ENCODE measurements at places on chromosomes 4 and X.

DNA sequence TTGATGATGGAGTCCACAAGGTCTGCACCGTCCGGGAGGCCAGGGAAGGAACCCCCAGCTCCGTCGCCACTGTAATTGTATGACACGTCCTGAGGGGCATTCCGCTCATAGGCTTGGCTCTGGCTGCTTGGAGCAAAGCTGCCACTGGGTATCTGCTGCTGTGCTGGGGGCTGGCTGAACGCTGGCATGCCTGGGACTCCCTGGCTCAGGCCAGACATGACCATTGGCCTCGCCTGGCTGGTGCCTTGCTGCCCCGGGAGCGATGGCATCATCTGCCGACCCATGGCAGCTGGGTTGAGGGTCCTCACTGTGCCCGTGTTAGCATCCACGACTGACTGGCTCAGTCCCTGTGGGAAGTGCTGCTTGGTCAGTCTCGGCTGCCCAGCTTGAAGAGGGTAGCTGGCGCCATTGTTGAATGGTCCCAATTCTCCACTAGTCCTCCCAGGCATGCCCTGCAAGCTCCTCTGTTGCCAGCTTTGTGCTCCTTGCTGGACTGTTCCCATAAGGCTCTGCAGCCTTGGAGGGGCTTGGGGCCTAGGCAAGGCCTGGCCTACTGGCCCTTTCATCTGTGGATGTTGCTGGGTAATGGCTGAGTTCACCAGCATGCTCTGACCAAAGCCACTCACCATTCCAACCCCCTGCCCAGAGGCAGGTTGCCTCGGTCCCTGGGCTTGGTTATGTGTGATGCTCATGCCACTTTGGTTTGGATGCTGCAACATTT lies 53.9 kb downstream of the MGST2 start:
- DNase-seq: no peak

- DNase-seq: no peak
Measured at GRCh38 chr4:29079260-29079659, 1640.9 kb upstream of the PCDH7 start.

DNA sequence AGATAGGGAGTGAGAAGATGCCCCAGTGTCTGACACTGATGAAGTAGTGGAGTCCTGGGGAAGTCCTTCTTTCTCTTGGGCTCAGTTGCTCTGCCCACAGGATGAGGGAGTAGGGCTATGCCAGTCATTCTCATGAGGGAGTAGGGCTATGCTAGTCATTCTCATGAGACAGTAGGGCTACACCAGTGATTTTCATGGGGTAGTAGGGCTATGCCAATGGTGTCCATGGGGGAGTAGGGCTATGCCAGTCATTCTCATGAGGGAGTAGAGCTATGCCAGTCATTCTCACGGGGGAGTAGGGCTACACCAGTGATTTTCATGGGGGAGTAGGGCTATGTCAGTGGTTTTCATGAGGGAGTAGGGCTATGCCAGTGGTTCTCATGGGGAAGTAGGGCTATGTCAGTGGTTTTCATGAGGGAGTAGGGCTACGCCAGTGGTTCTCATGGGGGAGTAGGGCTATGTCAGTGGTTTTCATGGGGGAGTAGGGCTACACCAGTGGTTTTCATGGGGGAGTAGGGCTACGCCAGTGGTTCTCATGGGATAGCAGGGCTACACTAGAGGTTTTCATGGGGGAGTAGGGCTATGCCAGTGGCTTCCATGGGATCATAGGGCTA lies 43.3 kb upstream of the SOD3 start:
- DNase-seq: no peak

- no peak for DNase-seq
Measured at GRCh38 chr4:20418861-20419451, 167.3 kb downstream of the SLIT2 start.

DNA sequence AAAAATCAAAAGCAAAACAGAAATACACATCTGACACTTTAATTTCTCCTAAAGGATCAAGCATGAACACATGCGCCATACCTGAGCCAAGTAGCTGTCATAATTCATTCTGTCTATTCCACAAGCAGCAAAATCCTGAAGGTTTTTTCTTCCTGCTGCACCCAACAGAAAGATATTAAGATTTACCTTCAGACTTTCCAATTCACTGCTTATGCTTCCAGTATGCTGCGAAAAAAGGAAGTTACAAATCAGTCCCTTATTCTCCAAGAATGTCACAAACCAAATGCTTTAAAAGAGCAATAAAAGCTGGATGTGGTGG lies 29.2 kb upstream of the FGFBP2 start:
- DNase-seq: no peak

- no peak for DNase-seq
Measured at GRCh38 chrX:125977851-125978250, 188.2 kb downstream of the DCAF12L2 start.

GRCh38 chr4:123452616-123453015 lies 56.0 kb downstream of the SPRY1 start:
- DNase-seq: no peak

Data from activated T-helper 1 cell treated with anti-CD3 and anti-CD28 coated beads, Interleukin-2, amount 50 U/mL, for 16 hours (primary cell).